ENCODE measurements at places on chromosomes 5 and 9. TPM values are rescaled to one million over a fixed set of nuclear protein-coding genes. Genes with fewer than 3 reads are reported as not detected.

The CAMK4 gene
- 5.2 TPM for total RNA-seq

GRCh38 chr5:108661024-108661423 lies 86.7 kb upstream of the FER start:
- no peak for DNase-seq

The ACOT12 gene
- total RNA-seq, result not detected

The CRB2 gene
- total RNA-seq, result 2.4 TPM

All from B cell (primary cell).